Breast epithelium (tissue), 4 donors: ENCODE measurements at places on chromosomes 1 and 21. TPM values are rescaled to one million over a fixed set of nuclear protein-coding genes. Genes with fewer than 3 reads are reported as not detected.
A peak's percentile ranks its signal among the peaks of the same experiment; 100 is the strongest.

Gene LCE2A
- total RNA-seq: not detected

Gene CYP4Z1
- 19.2 TPM for total RNA-seq

DNA sequence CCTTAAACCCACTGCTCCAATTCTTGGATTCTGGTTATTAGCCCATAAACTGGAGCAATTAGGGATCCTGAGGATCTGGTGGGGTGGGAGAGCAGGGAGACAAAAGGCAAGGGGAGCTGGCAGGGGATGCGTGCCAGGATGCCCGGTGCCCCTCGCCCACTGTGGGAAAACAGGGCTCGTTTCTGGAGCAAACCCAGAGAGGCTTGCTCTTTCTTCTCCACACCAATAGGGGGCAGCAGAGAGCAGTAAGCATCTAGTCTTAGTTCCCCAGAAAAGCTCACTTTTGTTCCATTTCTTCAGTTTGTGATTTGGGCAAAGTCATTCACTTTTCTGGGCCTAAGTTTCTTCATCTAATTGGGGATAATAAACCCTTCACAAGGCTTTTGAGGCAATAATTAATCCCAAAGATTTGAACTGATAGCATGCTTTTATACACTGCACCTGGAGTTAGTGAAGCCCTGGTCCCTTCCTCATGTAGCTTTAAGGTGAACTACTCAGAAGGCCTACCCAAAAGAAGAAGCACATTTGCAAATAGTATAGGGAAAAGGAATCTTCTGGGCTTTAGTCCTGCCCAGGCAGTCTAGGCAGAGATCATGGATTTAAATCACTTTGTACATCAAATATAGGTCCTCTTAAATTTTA lies 160.6 kb upstream of the USP24 start:
- H3K4me1 ChIP-seq: no peaks in the 10 kb centered on the region
- no peak overlapping the region for H3K4me3 ChIP-seq
- no peaks in the 10 kb centered on the region for H3K27me3 ChIP-seq
- H3K27ac ChIP-seq: peak overlapping the region; percentile 41
- no peak for DNase-seq

Gene ZNF695
- not detected for total RNA-seq

- no peak overlapping the region for H3K4me3 ChIP-seq
- no peaks in the 10 kb centered on the region for H3K27me3 ChIP-seq
- peaks cover 2% of the 10 kb centered on the region for H3K4me1 ChIP-seq
Measured at GRCh38 chr1:160082487-160082886, 1.1 kb downstream of the KCNJ9 start.

GRCh38 chr21:27426196-27426595 lies 459.3 kb upstream of the ADAMTS5 start:
- no peak for DNase-seq
- H3K36me3 ChIP-seq: no peaks in the 10 kb centered on the region
- H3K27ac ChIP-seq: no peak overlapping the region
- H3K4me3 ChIP-seq: no peak overlapping the region
- no peaks in the 10 kb centered on the region for H3K27me3 ChIP-seq

- H3K27ac ChIP-seq: no peak overlapping the region
- no peak for DNase-seq
- peaks cover 25% of the 10 kb centered on the region for H3K27me3 ChIP-seq
- no peaks in the 10 kb centered on the region for H3K36me3 ChIP-seq
- no peak overlapping the region for H3K4me3 ChIP-seq
Measured at GRCh38 chr21:44636209-44637017, 743 bp upstream of the KRTAP10-10 start.

Gene VWA5B1
- 0.29 TPM for total RNA-seq

Gene FABP3
- total RNA-seq: 15.0 TPM

Gene RPTN
- total RNA-seq: not detected

GRCh38 chr1:8015036-8015808 lies 10.9 kb downstream of the ERRFI1 start:
- DNase-seq: no peak
- H3K27me3 ChIP-seq: no peaks in the 10 kb centered on the region
- H3K4me3 ChIP-seq: peak overlapping the region; percentile 32
- peak overlapping the region; percentile 27 for H3K27ac ChIP-seq
- peaks cover 7% of the 10 kb centered on the region for H3K4me1 ChIP-seq

- no peak for DNase-seq
- peaks cover under 1% of the 10 kb centered on the region for H3K4me1 ChIP-seq
- no peaks in the 10 kb centered on the region for H3K36me3 ChIP-seq
- H3K27me3 ChIP-seq: no peaks in the 10 kb centered on the region
- H3K4me3 ChIP-seq: no peak overlapping the region
Measured at GRCh38 chr1:179169616-179170467, 59.6 kb downstream of the ABL2 start.

- H3K27ac ChIP-seq: peak overlapping the region; percentile 5
- peak overlapping the region; percentile 74 for H3K4me3 ChIP-seq
- DNase-seq: no peak
- H3K36me3 ChIP-seq: no peaks in the 10 kb centered on the region
- H3K4me1 ChIP-seq: peaks cover 6% of the 10 kb centered on the region
Measured at GRCh38 chr1:109250454-109251276, 1.3 kb downstream of the CELSR2 start.

GRCh38 chr21:38352536-38353219 lies 95.9 kb downstream of the KCNJ15 start:
- no peak overlapping the region for H3K27ac ChIP-seq
- no peak overlapping the region for H3K4me3 ChIP-seq
- H3K4me1 ChIP-seq: peaks cover 9% of the 10 kb centered on the region
- peak; percentile 30 for DNase-seq
- H3K36me3 ChIP-seq: no peaks in the 10 kb centered on the region

Gene SNX7
- total RNA-seq: 22.6 TPM

GRCh38 chr1:227417756-227418480 lies 99.6 kb upstream of the CDC42BPA start:
- no peaks in the 10 kb centered on the region for H3K4me1 ChIP-seq
- no peak overlapping the region for H3K27ac ChIP-seq
- DNase-seq: no peak
- no peak overlapping the region for H3K4me3 ChIP-seq

- no peak overlapping the region for H3K27ac ChIP-seq
- no peaks in the 10 kb centered on the region for H3K36me3 ChIP-seq
- no peak overlapping the region for H3K4me3 ChIP-seq
Measured at GRCh38 chr21:41031701-41032220, 136.2 kb upstream of the BACE2 start.

Gene SPATA17
- total RNA-seq: 0.59 TPM

DNA sequence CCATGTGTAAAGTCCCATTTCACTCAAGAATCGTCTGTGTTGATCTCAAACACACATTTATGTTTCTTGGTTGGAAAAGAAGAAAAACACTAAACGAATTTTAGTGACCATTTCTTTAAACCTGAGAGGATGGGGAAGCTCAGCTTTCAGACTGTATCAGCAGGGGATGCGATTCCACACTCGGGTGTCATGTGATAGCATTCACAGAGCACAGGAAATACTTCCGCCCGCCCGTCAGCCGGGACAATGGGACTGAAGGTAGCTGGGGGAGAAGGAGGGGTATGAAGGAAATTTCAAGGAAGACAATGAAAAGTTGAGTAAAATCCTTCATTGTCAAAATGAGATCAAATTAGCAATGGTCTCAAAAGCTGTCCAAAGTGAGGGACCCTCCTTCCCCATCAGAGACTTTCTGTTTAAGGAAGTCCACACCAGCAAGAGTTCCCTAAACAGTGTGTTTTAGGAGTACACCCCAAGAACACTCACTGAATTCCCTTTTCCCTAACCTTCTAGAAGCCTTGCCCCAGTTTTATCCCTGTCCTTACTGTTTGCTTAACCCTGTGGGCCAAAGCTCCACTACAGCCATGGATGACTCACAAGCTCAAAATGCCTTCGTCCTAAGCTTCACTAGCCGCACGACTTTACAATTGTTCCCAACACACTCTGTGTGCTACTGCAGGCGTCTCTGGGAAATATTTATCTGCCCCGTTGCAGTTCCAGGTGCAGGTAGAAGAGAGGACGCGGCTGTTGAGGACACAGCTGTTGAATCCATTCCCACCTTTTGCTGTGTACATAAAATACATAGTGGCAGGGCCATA lies 51.4 kb upstream of the SIM2 start:
- no peak overlapping the region for H3K4me3 ChIP-seq
- H3K36me3 ChIP-seq: no peaks in the 10 kb centered on the region
- H3K27ac ChIP-seq: no peak overlapping the region
- no peak for DNase-seq
- peaks cover 7% of the 10 kb centered on the region for H3K27me3 ChIP-seq
- H3K4me1 ChIP-seq: no peaks in the 10 kb centered on the region

DNA sequence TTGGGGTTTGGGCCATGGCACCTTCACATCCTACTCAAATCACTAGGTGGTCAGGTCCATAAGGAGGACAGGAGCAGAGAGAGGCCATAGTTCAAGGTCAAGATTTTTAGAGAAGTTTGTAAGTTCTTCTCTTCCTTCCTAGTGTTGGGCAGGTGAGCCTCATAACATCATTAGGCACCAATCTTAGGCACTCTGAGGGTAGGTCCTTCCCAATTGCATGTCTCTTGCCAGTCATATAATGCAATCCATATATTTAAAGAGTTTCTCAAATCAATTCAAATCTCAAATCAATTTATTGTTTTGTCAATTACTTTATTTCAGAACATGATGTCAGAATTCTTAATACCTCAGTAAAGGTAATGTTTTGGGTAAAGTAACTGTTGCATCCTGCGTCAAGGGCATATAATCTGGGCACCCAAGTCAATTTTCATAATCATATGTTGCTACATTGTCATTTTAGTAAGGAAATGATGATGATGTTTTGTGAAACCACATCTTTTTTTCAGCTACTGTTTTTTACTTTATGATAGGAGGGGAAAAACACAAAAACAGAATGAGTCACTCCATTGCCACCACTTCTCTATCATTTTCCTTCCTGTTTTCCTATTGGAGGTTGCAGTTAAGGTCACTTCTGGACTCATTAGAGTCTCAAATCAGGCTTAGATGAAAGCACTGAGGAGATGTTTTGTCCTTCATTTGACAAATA lies 122.7 kb downstream of the UCHL5 start:
- H3K27ac ChIP-seq: no peak overlapping the region
- no peaks in the 10 kb centered on the region for H3K27me3 ChIP-seq
- H3K4me1 ChIP-seq: no peaks in the 10 kb centered on the region
- no peaks in the 10 kb centered on the region for H3K36me3 ChIP-seq

Gene PGBD5
- total RNA-seq: 0.48 TPM

DNA sequence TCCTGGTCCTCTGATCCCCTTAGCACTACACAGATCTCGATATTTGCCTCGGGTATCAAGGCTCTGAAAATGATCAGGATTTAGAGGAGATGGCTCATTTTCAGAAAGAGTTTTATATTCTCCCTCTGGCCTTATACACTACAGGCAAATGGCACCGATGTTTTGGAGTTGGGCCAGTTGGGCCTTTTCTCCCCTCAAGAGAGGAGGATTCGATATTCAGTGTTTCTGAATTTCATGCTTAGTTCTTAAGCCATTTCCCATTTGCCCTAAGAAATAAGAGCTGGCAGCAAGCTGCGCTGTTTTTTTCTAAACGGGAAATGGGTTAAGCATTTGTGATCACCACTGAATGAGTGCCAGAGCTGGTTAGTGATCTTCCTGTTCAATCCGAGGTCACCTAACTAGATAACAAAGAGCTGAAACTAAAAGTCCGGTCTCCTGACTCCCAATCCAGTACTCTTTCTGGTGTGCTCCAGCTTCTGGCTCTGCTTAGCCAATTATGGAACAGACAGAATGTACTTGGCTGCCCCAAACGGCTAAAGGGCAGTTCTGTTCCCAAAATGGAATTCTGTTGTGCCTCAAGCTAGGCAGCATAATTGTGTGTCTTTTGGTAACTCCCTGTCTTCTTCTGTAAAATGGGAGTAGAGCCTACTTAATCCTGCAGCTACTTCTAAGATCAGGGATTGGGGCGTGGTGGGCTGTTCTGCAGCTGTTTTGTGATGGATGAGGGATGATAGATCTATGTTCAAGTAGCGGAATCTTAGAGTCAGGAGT lies 1.2 kb upstream of the CPT2 start:
- H3K36me3 ChIP-seq: no peaks in the 10 kb centered on the region
- no peaks in the 10 kb centered on the region for H3K4me1 ChIP-seq
- H3K27me3 ChIP-seq: no peaks in the 10 kb centered on the region
- DNase-seq: peak; percentile 34
- H3K4me3 ChIP-seq: peak overlapping the region; percentile 100
- H3K27ac ChIP-seq: peak overlapping the region; percentile 99

Gene TRABD2B
- total RNA-seq: 1.4 TPM
